ENCODE measurements at places on chromosomes 11 and 22. TPM values are rescaled to one million over a fixed set of nuclear protein-coding genes. Genes with fewer than 3 reads are reported as not detected.

- no peak overlapping the region for H3K27ac ChIP-seq
- no peaks in the 10 kb centered on the region for H3K27me3 ChIP-seq
- DNase-seq: no peak
- no peak overlapping the region for H3K4me3 ChIP-seq
- no peaks in the 10 kb centered on the region for H3K4me1 ChIP-seq
Observed at GRCh38 chr22:20600137-20600673, 92.8 kb downstream of the MED15 start.

DNA sequence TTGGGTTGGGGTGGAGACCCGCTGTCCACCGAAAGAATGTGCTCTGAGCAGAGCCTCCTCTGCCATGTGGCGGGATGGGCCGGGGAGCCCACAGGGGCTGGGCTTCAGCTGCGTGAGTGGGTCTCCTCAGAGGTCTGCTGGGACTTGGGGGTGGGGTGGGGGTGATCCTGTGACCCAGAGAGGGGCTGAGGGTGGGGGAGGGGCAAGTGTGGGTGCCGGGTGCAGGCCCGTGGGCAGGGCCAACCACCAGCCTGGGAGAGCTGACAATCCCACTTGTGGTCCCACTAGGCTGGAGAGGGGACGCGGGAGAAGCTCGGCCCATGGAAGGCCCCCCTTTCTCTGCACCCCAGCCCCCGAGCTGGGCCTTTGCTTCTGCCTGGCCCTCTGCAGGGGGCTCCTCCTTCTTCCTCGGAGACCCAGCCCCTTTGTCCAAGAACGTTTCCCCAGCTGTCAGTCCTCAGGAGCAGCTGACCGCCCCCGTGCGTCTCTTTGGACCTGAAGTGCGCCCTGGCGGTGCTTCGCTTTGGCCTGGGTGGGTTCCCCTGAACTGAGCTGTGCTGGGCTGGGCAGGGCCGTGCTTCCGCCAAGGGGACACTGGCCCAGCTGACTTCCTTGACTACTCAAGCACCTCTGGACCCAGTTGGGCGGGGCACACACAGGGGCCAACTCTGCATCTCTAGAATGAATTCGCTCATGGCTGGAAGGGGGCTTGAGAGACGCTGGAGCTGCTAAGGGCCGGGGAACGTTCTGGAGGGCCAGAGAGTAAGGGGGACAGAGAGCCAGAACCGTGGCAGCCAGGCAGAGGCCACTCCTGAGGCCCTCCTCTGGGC is 30.2 kb downstream of the OSBPL5 start:
- H3K4me1 ChIP-seq: peaks cover 5% of the 10 kb centered on the region
- H3K36me3 ChIP-seq: no peaks in the 10 kb centered on the region
- no peaks in the 10 kb centered on the region for H3K27me3 ChIP-seq
- no peak overlapping the region for H3K4me3 ChIP-seq

- no peaks in the 10 kb centered on the region for H3K36me3 ChIP-seq
- DNase-seq: no peak
- no peaks in the 10 kb centered on the region for H3K4me1 ChIP-seq
- H3K27me3 ChIP-seq: peaks cover 2% of the 10 kb centered on the region
Observed at GRCh38 chr11:132782102-132782501, 750.2 kb downstream of the OPCML start.

Gene HIRA
- 22.9 TPM for total RNA-seq

Gene FAM111B
- 0.32 TPM for total RNA-seq

Gene RFPL3
- not detected for total RNA-seq

Gene GAB4
- not detected for total RNA-seq

- no peak overlapping the region for H3K27ac ChIP-seq
- no peak for DNase-seq
- H3K27me3 ChIP-seq: no peaks in the 10 kb centered on the region
Observed at GRCh38 chr11:73662445-73663157, 16.2 kb downstream of the PLEKHB1 start.

- no peaks in the 10 kb centered on the region for H3K4me1 ChIP-seq
- H3K4me3 ChIP-seq: no peak overlapping the region
- peak; percentile 81 for DNase-seq
- no peaks in the 10 kb centered on the region for H3K27me3 ChIP-seq
Observed at GRCh38 chr11:35274909-35275785, 136.2 kb downstream of the CD44 start.

GRCh38 chr22:40477683-40478337 is 107.4 kb downstream of the SGSM3 start:
- no peaks in the 10 kb centered on the region for H3K36me3 ChIP-seq
- DNase-seq: no peak
- H3K4me3 ChIP-seq: no peak overlapping the region
- no peaks in the 10 kb centered on the region for H3K27me3 ChIP-seq

DNA sequence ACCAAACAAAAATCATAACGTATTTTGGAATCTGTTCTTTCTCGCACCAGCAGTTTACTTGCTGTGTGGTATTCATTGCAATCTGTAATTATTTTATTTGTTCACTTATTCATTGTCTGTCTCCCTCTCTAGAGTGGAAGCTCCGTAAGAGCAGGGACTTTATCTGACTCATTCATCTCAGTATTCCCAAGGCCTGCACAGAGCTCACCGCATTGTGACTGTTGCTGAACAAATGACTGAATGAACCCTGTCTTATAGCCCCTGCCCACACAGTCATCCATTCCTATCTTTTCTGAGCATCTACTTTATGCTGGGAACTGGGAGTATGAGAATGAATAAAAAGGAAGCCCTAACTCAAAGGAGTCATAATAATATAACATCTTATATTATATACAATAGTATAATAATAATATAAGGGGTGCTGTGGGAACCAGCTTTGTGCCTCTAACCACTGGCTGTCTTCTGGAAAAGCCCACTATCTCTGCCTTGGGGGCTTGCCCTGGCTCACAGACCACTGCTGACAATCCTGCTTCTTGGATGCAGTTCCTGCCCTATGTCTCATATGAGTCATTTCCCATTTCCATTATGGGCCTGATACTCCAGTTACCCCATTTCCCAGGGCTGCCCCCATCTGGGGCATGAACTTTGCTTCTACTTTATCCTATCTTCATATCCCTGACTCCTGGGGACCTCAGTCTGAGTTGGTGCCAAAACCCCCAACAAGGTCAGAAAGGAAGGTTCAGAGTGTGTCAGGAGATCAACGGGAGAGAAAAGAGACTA is 11.0 kb downstream of the XRRA1 start:
- no peaks in the 10 kb centered on the region for H3K27me3 ChIP-seq
- no peak for DNase-seq
- no peak overlapping the region for H3K27ac ChIP-seq
- no peaks in the 10 kb centered on the region for H3K4me1 ChIP-seq
- H3K36me3 ChIP-seq: no peaks in the 10 kb centered on the region

DNA sequence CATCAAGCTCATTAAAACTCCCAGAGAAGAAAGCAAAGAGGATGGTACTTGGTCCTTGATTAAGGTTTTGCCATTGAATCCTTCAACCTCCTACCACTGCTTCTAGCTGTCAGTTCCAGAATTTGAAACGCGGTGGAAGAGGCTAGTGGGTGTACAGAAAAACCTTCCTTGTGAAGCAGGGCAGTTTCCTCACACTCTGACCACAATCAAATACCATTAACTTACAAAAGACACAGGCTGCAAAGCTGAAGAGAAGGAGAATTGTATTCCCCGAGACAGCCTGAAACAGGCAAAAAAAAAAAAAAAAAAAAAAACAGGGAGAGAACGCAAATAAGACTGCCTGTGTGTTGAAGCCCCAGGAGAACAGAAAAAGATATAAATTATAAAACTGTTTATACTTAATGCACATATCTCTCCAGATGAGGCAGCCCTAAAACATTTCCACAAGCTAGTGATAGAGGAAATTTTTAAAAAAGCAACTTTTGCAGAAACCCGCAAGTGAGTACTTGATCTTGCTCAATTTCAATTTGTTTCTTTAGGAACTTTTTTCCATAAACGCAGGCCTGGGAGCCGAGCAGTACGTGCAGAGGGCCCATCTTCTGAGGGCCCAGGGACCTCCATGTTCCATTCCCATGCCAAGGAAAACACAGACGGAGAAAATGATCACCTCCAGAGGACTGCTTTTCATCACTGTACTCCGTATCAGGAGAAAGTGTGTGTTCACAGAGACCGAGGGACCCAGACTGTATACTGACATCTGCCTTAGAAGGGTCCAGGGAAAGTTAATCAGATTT is 218.7 kb upstream of the BLID start:
- H3K27me3 ChIP-seq: no peaks in the 10 kb centered on the region
- H3K27ac ChIP-seq: no peak overlapping the region
- no peaks in the 10 kb centered on the region for H3K36me3 ChIP-seq
- DNase-seq: no peak
- H3K4me1 ChIP-seq: no peaks in the 10 kb centered on the region
- no peak overlapping the region for H3K4me3 ChIP-seq
